ENCODE measurements at places on chromosomes 11 and 22.

DNA sequence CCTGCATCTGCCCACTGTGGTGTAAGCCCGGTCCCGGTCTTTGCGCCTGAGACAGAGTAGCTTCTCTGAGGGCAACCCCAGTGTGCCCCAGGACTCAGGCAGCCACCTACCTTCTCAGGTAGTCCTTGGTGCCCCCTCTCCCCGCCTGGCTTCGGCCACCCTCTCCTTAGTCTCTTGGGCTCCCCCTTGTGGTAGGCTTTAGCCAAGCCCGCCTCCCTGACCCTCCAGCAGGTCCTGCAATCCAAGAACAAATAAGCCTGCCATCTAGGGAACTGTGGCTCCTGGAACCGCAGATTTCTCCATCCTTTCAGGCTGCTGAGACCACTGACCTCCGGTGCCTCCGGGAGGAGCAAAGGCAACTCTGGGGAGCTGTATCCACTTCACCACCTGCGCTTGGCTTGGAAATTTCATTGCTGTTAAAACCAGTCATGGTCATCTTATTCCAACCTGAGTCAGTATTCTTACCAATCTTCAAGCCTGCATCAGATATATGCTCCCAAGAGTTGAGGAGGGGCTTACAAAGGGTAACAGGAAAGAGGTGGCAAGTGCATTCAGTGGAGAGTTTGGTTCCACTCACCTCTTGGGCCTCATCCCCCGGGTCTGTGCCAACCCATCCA, 52.8 kb upstream of the TENM4 start:
- DNase-seq = peak; percentile 80
- H3K4me1 ChIP-seq = no peaks in the 10 kb centered on the region
- H3K4me3 ChIP-seq = no peak overlapping the region
- H3K36me3 ChIP-seq = no peaks in the 10 kb centered on the region
- H3K27me3 ChIP-seq = no peaks in the 10 kb centered on the region

- H3K27me3 ChIP-seq = no peaks in the 10 kb centered on the region
- no peak for DNase-seq
- H3K27ac ChIP-seq = no peak overlapping the region
- H3K4me3 ChIP-seq = no peak overlapping the region
- no peaks in the 10 kb centered on the region for H3K36me3 ChIP-seq
These were observed 48.0 kb downstream of the MCHR1 start for GRCh38 chr22:40727070-40727963.

GRCh38 chr11:134670961-134671370, 258.9 kb upstream of the B3GAT1 start:
- H3K4me3 ChIP-seq = no peak overlapping the region
- H3K27ac ChIP-seq = no peak overlapping the region
- H3K4me1 ChIP-seq = no peaks in the 10 kb centered on the region
- no peak for DNase-seq

- H3K36me3 ChIP-seq = peaks cover 10% of the 10 kb centered on the region
- H3K4me3 ChIP-seq = no peak overlapping the region
- H3K4me1 ChIP-seq = no peaks in the 10 kb centered on the region
- DNase-seq = no peak
These were observed 73.3 kb downstream of the SERGEF start for GRCh38 chr11:17939542-17939941.

- peaks cover 4% of the 10 kb centered on the region for H3K4me1 ChIP-seq
- no peak overlapping the region for H3K27ac ChIP-seq
- H3K36me3 ChIP-seq = no peaks in the 10 kb centered on the region
- H3K4me3 ChIP-seq = no peak overlapping the region
- no peaks in the 10 kb centered on the region for H3K27me3 ChIP-seq
- no peak for DNase-seq
These were observed 22.8 kb downstream of the ARRB1 start for GRCh38 chr11:75328426-75329277.

Data from ascending aorta (tissue), 2 donors.